Stimulated activated CD4-positive, alpha-beta T cell treated with anti-CD3 and anti-CD28 coated beads, Interleukin-15, amount 100 ng/mL, for 1 hour (primary cell): ENCODE measurements at places on chromosomes 1 and 21.

DNA sequence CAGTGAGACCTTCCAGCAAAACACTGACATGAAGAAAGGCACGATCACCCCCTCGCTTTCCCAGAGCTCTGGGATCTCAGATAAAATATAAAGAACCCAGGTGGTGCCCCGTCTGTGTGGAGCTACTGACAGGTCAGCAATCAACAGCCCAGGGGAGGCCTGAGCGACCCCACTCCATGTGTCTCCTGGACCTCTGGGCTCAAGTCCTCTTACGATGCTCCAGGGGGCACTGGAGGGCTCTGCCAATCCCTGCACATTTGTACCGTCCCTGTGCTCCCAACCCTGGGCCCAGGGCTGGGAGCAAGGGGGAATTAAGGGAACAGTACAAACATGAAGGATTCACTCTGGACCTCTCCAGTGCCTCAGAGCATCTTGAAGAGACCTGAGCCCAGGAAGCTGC, 12.5 kb downstream of the S100A7A start:
- no peak for DNase-seq

- DNase-seq = no peak
Measured at GRCh38 chr1:64663668-64664067, 81.2 kb upstream of the RAVER2 start.

GRCh38 chr1:91613595-91613994, 112.9 kb downstream of the CDC7 start:
- DNase-seq = no peak

GRCh38 chr1:177300431-177300830, 129.7 kb downstream of the BRINP2 start:
- DNase-seq = no peak
